Urinary bladder (tissue), 4 donors: ENCODE measurements at places on chromosomes 11 and 22.

- DNase-seq = peak; percentile 37
Observed at GRCh38 chr11:66768088-66768521, 39.1 kb upstream of the SPTBN2 start.

GRCh38 chr11:104764710-104765045 is 133.6 kb downstream of the CASP12 start:
- no peak for DNase-seq

- DNase-seq = no peak
Observed at GRCh38 chr22:20581503-20582170, 74.2 kb downstream of the MED15 start.

- DNase-seq = no peak
Observed at GRCh38 chr11:134412203-134413042, at the start of gene B3GAT1. B3GAT1 (minus strand) TSS chr11:134412242; CDS start chr11:134387659, 24,583 bp downstream.

- DNase-seq = no peak
Observed at GRCh38 chr22:32904044-32904443, 102.5 kb downstream of the TIMP3 start.

- no peak for DNase-seq
Observed at GRCh38 chr11:74849525-74850391, 99.1 kb downstream of the XRRA1 start.

GRCh38 chr11:120067438-120068113 is 70.3 kb downstream of the TRIM29 start:
- DNase-seq = no peak

GRCh38 chr11:96101146-96101545 is 177.2 kb upstream of the MTMR2 start:
- no peak for DNase-seq

- DNase-seq = no peak
Observed at GRCh38 chr11:82874646-82875523, 25.3 kb downstream of the PRCP start.

- DNase-seq = no peak
Observed at GRCh38 chr11:57460758-57461749, 726 bp downstream of the RTN4RL2 start.

DNA sequence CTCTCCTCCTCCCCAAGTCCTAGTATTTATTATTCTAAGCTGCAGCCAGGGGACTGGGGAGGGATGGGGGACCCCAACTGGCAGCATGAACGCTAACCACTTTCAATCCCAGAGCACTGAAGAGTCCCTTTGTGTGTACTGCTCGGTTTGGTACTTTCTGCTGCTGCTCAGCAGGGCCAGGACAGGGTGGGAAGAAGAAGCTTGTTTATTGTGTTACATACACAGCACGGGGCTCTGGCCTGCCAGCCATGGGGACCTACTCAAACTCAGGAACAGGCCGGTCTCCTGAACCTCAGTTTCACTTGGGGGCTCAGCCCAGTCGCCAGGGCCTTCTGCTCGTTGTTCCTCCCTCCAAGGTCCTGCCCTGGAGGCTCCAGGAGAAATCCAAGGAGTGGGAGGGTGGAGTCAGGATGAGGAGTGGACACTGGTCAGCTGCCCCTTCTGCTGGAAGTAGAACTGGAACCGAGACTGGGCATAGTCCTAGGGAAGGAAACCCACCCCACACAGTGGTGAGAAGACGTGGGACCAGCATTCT is 616 bp upstream of the CPT1B start:
- no peak for DNase-seq

DNA sequence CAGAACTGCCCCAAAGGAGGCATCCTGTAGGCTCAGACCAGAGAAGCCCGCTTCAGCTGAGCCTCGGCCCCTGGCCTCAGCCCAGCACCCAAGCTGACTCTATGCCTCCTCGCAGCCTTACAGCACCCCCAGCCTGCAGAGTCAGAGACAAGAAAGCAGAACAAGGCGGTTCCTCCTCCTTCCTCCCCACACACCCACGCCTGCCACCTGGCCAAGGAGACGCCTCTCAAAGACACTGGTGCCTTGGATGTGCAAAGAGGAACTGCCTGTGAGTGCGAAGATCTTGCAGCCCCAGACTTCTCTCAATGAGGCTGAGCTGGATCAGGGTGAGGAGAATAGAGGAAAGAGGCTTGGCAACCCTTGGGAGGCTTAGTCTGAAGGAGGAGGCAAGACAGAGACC is 60.2 kb downstream of the PDE2A start:
- no peak for DNase-seq

- no peak for DNase-seq
Observed at GRCh38 chr11:30579415-30580175, 6.6 kb downstream of the MPPED2 start.

DNA sequence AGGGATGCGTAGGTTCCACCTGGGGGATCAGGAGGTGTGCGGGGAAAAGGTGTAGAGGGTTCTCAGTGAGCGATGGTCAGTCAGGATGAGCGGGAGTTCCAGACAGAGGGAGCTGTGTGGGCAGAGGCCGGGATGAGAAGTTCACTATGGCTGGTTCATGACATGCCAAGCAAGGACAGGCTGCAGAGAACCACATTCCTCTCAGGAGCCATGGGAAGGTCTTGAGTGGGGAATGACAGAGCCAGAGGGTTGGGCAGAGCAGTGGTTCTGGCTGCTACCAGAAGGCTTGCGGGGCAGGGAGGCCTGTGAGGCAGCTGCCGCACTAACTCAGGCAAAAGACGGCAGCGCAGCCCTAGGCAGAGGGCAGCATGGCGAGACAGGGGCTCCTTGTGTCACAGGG is 66.1 kb downstream of the SCUBE1 start:
- DNase-seq = no peak

GRCh38 chr22:41237707-41238569 is 2.8 kb downstream of the CHADL start:
- DNase-seq = no peak

- DNase-seq = no peak
Observed at GRCh38 chr11:291281-292210, 2.6 kb downstream of the PGGHG start.

- no peak for DNase-seq
Observed at GRCh38 chr11:47550288-47551047, 2.5 kb downstream of the CELF1 start.

DNA sequence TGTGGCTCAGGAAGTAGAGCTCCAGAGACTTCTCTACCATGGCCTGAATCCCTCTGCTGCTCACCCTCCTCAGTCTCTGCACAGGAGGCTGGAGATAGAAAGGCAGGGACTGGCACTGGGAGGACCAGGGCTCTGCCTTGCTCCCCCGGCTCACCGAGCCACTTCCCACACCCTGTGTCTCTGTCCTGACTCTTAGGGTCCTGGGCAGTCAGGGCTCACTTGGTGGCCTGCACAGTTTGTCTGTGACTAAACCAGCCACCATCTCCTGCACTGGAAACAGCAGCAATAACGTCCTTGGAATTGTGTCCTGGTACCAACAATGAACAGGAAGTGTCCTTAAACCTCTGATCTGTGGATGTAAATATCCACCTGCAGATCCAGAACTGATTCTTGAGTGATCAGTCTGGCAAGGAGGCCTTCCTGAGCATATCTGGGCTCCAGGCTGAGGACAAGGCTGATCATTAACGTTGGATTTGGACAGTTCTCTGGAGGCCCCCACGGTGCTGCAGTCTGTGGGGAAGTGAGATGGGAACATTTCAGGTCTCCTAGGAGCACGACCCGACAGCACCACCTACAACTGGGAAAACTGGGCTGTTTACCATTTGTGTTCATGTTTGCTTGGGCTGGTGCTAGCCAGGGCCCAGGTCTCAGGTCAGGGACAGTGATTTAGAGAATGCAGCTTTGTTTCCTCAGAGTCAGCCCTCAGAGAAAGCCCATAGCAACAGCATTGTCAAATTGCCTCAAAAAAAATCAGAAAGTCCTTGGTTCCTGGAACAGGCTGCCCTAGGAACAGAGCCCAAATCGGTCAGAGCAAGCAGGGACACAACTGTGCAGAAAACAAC is 82.5 kb downstream of the ZNF280B start:
- no peak for DNase-seq

DNA sequence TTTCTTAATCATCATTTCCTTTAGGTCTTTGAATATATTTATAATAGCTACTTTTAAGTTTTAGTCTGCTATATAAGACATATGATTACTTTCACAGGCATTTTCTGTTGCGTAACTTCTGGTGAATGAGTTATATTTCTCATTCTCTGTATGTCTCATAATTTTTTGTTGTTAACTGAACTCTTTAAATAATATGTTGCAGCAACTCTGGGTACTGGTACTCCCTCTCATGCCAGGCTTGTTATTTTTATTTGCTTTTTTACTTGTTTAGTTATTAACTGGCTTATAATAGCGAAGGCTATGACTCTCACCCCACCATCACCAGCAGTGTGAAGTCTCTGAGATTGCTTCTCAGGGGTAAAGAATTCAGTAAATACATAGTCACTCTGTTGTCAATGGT is 524.2 kb upstream of the CHORDC1 start:
- no peak for DNase-seq

DNA sequence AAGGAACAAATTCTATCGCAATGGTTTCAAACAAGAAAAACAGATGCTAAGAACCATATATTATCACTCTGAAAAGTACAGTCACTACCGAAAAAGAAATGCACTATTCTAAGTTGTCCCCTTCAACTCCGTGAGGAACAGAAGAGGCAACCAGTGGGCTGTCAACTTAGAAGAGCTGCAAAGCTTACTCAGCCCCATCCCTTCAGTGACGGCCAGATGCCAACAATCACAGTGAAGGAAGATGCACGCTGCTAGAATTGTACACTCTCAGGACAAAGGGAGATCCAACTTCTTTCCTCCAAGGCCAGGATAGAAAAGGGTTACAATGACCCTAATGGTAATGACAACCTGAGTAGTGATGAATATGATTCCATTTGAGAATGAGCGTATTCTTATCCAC is 38.5 kb upstream of the CHKA start:
- DNase-seq = no peak

GRCh38 chr11:35118906-35119305 is 20.1 kb upstream of the CD44 start:
- no peak for DNase-seq

DNA sequence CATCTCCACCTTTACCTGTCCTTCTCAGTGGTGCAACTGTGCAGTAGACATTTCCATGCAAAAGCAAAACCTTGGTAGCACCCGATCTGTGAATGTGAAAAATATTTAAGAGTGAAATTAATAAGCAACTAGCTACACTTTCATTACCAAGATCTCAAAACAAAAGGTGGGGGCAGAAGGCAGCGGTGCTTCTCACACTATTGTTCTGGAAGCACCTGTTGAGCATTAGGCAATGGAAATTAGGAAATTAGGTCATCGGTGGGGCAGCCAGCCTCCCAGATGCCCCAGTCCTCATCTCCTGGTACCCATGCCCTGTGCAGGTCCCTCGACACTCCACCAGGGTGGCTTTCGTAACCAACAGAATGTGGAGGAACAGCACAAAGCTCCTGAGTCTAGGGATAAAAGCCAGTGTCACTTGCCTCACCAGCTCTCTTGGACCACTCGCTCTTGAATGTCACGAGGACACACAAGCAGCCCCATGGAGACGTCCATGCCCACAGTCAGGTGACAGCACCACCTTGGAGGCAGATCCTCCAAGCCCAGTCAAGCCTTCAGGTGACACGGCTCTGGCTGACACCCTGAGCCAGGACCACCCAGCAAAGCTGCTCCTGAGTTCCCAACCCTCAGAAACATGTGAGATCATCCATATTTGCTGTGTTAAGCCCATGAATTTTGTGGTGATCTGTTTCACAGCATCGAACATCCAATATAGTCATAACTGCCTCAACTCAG is 3.3 kb downstream of the LTO1 start:
- DNase-seq = no peak

DNA sequence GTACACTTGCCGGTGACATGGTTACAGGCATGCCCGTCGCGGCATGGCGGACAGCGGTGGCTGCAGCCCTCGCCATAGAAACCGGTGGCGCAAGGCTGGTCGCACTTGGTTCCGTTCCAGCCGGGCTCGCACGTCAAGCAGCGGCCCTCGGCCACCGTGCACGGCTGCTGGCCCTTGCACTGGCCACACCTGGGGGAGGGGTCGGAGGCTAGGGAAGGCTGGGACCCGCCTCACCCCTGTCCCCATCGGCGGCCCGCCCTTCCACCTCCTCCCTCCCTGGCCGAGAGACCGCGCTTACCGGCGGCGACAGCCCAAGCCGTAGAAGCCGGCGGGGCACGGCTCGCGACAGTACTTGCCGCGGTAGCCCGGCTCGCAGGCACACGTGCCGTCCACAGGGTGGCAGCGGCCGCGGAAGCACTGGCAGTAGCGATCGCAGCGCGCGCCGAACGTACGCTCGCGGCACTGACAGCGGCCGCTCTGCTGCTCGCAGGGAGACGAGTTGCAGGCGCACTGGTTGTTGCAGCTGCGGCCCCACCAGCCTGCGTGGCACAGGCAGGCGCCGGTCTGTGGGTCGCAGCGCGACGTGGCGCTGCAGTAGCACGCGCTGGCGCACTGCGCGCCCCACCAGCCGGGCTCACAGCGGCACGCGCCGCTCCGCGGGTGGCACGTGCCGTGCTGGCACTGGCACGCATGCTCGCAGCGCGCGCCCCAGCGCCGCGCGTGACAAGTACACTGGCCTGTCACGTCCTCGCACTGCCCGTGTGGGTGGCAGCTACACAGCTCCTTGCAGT is 6.7 kb downstream of the SCARF2 start:
- no peak for DNase-seq

GRCh38 chr11:3969613-3970012 is 114.1 kb downstream of the STIM1 start:
- no peak for DNase-seq

- no peak for DNase-seq
Observed at GRCh38 chr22:43110927-43111623, 525 bp downstream of the BIK start.

DNA sequence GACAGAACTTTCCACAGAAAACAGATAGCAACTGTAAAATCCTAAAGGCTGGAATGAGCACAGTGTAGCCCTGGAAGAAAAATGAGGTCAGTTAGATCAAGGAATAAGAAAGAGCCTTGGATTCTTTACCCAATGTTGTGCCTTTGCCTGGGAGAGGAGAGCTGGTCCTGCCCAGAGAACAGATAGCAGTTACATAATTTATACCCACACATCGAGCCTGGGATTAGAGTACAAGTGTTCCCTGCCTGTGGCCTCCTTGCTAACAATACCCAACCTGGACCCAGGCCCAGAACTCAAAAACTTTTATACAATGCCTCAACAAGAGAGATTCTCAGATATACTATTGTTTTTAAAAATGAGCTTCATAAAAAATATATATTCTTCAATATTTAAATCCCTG is 1998.4 kb downstream of the LRRC4C start:
- DNase-seq = no peak

DNA sequence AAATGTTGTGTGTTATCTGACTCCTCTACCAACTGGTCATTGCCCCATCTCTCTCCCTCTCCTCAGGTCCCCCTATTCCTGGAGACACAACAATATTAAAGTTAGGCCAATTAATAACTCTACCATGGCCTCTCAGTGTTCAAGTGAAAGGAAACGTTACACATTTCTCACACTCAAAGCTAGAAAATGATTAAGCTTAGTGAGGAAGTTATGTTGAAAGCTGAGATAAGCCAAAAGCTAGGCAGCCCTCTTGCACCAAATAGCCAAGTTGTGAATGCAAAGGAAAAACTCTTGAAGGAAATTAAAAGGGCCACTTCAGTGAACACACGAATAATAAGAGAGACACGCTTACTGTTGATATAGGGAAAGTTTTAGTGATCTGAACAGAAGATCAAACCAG is 6.9 kb downstream of the DLG2 start:
- DNase-seq = no peak

GRCh38 chr22:44616882-44617655 is 84.9 kb upstream of the PRR5 start:
- no peak for DNase-seq
